NCI-H82 (cell line): ENCODE measurements at places on chromosomes 2 and 18.

GRCh38 chr2:189841019-189841418, 56.8 kb downstream of the PMS1 start:
- DNase-seq: no peak

- no peak for DNase-seq
Measured at GRCh38 chr2:84940088-84940470, 30.9 kb upstream of the KCMF1 start.

DNA sequence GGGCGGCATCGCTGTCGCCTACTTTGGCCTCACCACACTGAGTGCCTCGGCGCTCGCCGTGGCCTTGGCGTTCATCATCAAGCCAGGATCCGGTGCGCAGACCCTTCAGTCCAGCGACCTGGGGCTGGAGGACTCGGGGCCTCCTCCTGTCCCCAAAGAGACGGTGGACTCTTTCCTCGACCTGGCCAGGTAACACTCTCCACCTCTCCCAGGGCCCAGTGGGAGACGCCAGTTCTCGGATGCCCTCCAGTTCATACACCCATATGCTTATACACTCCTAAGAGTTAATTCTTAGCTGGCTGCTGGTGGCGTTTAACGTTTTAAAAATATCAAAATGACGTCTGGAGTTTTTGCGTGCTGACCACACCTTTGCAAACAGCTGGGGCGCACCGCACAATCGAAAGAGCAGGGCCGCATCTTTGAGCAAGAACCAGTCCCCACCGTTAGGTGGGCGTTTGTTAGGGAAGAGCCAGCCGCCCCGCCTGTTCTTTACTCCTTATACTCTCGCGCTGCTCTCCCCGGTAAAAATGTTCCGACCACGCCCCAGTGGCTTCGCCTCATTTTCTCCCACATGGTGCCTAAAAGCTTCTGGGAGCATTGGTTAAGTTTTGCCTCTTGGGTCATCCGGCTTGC, 899 bp downstream of the SLC1A4 start:
- peak; percentile 36 for DNase-seq

DNA sequence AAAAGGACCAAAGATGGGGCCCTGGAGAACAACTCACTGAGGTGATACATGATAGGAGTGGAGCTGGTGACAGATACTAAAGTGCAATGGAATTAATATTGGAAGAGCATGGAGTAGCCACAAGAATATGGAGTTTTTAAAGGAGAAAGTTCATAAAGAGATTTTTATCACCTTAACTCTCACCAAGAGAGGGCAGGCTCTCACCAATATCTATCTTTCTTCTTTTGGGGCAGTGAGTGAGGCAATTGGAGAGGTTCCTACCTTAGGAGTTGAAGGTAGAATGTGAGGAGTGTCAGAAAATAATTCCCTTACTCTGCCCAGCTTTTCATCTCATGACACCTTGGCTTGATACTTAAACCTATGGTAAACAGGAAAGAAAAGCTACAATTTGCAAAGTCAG, 233.7 kb upstream of the CWC22 start:
- peak; percentile 41 for DNase-seq

DNA sequence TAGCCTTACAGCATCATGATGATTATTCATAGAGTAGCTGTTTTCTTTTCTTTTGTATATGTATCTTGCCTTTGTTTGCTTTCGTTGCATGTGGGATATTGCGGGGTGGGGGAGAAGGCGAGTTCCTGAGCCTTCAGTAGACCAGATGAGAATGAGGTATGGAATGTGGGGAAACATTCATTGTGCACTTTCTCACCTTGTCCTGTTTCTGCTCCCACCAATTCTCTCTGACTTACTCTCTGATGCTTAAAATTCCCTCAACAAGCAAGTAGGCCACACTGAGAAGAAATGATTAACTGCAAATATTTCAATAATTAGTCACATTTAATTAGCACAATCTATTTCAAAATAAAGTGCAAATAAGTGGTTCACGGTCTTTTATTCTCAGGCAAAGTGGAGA, 31.0 kb downstream of the GKN2 start:
- no peak for DNase-seq

GRCh38 chr18:74498712-74499627, 2.8 kb downstream of the CNDP2 start:
- DNase-seq: no peak

DNA sequence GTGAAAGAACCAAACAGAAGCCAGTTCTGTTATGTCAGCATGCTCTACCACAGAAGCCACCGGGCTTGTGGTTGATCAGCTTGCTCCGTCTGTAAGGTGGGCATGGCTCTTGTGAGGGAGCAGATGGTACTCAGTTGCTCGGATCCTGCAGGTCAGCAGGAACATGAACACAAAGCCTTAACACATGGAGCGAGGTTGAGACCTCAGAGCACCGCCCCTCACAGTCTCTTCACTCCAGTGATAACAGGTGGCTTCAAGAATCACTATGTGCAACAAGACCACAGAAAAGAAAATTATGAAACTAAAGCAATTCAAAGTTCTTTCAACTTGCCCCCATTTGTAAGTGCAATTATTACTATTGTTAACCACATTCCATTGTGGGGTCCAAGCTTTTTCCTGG, 72.1 kb downstream of the OSBPL6 start:
- peak; percentile 76 for DNase-seq

DNA sequence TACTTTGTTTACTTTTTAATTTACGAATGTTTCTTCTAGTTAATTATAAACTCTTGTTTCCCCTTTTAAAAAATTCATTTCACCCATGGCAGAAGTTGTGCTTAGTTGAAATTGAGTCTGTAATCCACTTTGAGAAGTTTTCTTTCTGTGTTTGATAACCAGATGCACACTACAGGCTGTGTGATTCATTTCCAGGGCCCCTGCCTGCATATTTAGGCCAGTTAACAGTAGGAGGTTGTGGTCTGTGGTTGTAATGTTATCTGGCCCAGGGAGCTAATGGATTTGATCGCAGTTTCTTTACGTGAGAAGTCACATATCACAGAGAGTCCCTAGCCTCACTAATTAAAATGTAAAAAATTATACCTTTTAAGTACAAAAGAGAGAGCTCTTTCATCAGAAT, 3.3 kb downstream of the CDH7 start:
- no peak for DNase-seq

- no peak for DNase-seq
Measured at GRCh38 chr2:197672371-197672893, 3.0 kb downstream of the RFTN2 start.

- DNase-seq: no peak
Measured at GRCh38 chr2:224875841-224876240, 159.7 kb upstream of the CCDC195 start.

GRCh38 chr2:226215902-226216503, 583.6 kb downstream of the IRS1 start:
- peak; percentile 86 for DNase-seq

DNA sequence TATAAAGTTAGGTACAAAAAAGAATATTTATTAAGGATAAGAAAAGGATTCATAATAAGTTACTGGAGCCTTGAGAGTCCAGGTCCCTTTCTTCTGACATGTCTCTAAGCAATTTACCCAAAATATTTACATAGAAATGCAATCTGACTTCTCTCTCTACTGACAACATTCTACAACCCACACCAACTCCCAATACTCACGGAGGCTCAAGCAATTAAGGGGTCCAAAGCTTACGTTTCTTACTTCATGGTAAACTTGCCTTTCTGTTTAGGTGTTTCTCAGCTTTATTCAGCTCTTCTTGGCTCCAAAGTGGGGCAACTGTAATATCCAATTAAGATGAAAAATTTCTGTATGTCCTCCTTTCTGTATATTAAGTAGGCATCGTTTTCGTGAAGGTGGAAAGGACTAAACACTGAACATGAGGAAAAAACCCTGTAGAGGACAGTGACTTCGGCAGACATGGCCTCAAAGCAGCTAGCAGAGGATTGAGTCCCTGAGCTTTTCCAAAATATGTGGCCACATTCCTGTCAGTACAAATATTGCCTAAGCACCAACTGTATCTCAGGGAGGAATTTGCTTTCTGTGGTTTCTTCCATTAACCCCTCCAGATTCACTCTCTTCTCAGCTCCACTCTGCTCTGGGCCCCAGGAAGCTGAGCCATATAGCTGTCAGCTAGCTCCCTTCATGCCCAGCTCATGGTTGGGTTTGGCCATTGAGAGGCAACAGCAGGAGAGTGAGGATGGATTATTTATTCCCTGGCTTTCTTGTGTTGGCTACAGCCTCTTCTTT, 67.9 kb upstream of the GLS start:
- DNase-seq: no peak

DNA sequence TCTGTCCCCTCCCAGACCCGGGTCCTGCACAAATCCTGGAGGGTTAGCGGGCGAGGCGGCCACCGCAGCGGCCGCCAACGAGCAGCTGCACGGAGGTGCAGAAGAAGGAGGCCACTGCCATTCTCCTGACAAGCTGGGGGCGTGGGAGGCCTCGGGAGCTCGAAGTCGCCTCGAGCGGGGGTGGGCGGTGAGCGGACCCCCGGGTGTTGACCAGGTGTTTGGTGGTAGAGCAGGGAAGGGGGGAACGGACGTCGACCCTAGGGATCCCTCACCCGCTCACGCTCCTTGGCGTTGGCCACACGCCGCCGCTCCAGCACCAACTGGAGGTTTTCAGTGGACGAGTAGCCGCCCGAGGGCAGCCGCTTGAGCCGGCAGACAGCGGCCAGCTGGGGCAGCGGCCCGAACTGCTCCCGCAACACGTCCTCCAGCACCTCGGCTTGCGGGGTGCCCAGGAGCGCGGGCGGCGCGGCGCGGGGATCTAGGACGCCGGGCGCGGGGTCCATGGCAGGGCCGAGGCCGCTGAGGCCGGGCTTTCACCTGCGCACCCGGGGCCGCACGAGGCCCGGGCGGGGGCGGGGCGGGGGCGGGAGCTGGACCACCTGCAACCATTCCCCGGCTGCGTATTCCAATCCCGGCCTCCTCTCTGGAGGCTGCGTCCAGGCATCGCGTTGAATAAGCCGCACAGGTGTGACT, at the start of gene FIGLA:
TSS of gene FIGLA (minus strand) at position 508 of the 693 bp plus-strand sequence. CDS start at position 503, 5 bp downstream.
- DNase-seq: peak; percentile 36

- no peak for DNase-seq
Measured at GRCh38 chr2:233679196-233679595, 2.5 kb upstream of the UGT1A7 start.

GRCh38 chr18:75088021-75088506, 120.9 kb downstream of the PTGR3 start:
- DNase-seq: no peak

DNA sequence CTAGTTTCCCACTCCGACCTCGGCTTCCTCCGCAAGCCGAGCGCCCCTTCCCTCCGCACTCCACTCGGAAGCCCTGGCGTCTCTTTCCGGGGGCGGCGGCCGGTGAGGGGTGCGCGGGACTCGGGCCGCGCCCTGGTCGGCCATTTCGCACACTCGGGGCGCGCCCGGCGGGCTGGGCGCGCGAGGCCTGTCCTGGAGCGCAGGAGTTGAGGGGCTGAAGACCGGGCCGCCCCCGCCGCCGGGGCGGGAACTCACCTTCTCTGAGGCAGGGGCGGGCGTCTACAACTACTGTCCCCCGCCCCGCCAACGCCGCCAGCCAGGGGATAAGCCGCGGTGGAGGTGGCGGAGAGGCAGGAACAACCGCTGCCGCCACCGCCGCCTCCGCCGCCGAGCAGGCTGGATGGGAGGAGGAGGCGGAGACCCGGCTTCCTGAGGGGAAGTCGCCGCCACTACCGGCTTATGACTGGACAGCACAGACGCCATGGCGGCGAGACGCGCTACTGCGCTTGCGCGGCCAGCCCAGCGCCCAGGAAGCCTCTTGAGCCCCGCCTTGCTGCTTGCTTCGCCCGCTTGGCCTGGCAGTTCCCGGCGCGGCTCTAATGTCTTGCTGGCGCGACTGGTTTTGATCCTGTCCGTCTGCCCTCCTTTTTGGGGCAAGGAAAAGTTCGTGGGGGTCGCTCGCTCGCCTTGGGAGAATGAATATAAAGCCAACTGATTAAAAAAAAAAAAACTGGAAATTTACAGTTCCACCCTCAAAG, at the start of gene KRCC1:
TSS of gene KRCC1 (minus strand) at position 413 of the 758 bp plus-strand sequence. CDS start 27,220 bp downstream, outside the sequence.
- DNase-seq: peak; percentile 98

DNA sequence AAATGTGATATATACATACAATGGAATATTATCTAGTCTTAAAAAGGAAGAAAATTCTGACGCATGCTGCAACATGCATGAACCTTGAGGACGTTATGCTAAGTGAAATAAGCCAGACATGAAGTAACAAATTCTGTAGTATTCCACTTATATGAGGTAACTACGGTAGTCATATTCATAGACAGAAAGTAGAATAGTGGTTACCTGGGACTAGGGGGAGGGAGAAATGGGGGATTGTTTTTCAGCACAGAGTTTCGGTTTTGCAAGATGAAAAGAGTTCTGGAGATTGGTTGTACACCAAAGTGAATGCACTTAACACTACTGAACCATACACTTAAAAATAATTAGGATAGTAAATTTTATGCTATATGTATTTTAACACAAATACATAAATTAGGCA, 215.9 kb upstream of the FBXO11 start:
- DNase-seq: no peak

DNA sequence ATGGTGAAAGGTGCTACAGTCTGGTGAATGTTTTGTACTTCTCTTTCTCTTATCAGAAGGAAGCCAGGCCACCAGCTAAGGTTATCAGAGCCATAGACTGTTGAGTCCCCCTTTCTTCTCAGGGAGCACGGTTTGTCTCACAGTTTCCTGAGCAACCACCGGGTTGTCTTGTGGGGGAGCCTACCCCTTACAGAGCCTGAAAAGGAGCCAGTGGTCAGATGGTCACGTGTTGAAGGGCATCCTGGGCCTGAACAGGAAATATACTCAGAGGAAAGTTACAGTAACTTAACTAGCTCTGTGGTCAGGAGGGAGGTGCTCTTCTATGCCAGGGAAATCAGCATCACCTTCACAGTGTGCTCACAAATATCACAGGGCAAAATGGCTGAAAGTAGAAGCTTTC, 11.6 kb downstream of the CD28 start:
- DNase-seq: no peak

GRCh38 chr2:37885329-37885993, 39.6 kb upstream of the RMDN2 start:
- peak; percentile 61 for DNase-seq

GRCh38 chr2:155792666-155793065, 539.9 kb downstream of the NR4A2 start:
- no peak for DNase-seq

DNA sequence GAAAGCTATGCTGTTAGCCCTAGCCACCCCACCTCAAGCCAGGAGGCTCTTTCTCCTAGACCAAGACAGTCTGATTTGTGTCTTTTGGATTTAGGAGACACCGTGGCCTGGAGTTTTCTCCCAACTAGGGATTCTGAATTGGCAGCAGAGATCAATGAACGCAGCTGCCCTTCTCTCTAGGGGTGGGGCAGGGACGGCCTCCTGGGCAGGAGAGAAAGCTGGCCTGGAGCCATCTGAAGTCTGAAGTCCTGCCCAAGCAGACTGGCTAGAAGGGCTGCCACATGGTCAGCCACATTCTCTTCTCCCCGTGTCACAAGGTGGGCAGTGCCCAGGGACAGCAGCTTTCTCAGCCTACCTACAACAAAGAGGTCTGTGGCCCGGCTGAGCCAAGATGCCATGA, 45.1 kb downstream of the PIEZO2 start:
- no peak for DNase-seq

- DNase-seq: no peak
Measured at GRCh38 chr18:2894131-2894840, 47.5 kb downstream of the EMILIN2 start.

GRCh38 chr2:157168501-157168900, 89.0 kb upstream of the GALNT5 start:
- no peak for DNase-seq

- DNase-seq: no peak
Measured at GRCh38 chr2:195632856-195633572, 24.0 kb upstream of the SLC39A10 start.

- DNase-seq: no peak
Measured at GRCh38 chr2:42957861-42958301, 165.5 kb upstream of the HAAO start.

GRCh38 chr2:13474538-13474937, 757.8 kb downstream of the TRIB2 start:
- no peak for DNase-seq
